ENCODE measurements at places on chromosomes 4 and X. TPM values are rescaled to one million over a fixed set of nuclear protein-coding genes. Genes with fewer than 3 reads are reported as not detected.

ARMCX4 gene
- polyA plus RNA-seq = not detected

RIPPLY1 gene
- not detected for polyA plus RNA-seq

JADE1 gene
- 7.3 TPM for polyA plus RNA-seq

STK26 gene
- 4.1 TPM for polyA plus RNA-seq

USO1 gene
- 15.4 TPM for polyA plus RNA-seq

FAM9B gene
- polyA plus RNA-seq = not detected

PRDM5 gene
- polyA plus RNA-seq = 0.17 TPM

OTUD5 gene
- 12.4 TPM for polyA plus RNA-seq

FREM3 gene
- polyA plus RNA-seq = not detected

SH2D1A gene
- polyA plus RNA-seq = not detected

ALAS2 gene
- not detected for polyA plus RNA-seq

FRG2 gene
- not detected for polyA plus RNA-seq

HPSE gene
- 21.2 TPM for polyA plus RNA-seq
